ENCODE measurements at places on chromosomes 2 and 18.

DNA sequence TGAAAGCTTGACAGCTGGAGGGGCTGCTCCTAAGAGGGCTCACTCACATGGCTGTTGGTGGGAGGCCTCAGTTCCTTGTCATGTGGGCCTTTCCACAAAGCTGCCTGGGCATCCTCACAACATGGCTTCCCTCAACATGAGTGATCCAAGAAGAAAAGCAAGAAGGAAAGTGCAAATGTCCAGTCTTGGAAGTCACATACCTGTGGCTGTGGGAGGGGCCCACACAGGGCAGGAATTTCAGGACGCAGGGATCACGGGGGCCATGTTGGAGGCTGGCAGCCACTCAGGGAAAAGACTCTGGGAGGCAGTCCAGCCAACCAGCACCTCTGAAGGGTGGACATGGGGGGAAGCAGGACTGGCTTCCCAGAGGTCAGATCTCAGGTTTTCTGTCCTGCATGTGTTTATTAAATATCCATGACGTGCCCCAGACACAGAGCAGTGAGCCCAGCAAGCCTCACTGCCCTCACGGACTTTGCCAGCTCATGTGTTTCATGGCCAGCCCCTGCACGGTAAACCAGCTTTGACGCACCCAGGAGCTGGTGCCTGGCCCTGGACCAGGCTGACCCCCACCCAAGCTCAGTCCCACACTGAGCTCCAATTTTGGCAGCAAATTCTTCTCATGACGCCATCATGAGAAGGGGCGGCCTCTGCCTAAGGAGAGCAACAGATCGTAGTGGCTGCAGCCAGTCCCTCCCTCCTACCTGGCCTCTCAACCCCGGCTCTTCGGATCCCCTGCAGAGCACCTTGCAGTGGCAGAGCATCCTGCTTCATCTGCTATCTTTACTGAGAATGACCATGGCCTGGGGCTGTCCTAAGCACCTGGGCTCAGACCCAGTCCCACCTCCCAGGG lies 34.7 kb upstream of the GPR17 start:
- no peak for DNase-seq

GRCh38 chr2:56148825-56149224 lies 35.0 kb upstream of the CCDC85A start:
- DNase-seq = no peak

DNA sequence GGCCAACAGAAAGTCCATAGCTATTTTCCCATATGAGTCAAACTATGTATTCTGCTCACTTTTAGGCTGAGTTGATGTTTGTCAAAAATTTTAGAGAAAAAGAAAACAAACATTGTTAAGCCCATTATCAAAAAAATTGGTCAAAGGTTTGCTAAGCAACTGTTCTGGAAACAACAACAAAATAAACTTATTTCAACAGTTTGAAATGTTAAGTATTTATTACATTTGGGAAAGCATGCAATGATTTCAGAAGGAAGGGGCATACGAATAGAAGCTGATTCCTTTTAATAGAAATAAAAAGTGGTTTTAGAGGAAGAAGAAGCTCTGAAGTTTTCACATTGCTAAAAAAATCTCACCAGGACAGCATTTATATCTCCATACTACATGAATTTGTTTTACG lies 1837.5 kb upstream of the CELF4 start:
- DNase-seq = no peak

GRCh38 chr2:160052531-160052930 lies 9.9 kb downstream of the PLA2R1 start:
- DNase-seq = no peak

DNA sequence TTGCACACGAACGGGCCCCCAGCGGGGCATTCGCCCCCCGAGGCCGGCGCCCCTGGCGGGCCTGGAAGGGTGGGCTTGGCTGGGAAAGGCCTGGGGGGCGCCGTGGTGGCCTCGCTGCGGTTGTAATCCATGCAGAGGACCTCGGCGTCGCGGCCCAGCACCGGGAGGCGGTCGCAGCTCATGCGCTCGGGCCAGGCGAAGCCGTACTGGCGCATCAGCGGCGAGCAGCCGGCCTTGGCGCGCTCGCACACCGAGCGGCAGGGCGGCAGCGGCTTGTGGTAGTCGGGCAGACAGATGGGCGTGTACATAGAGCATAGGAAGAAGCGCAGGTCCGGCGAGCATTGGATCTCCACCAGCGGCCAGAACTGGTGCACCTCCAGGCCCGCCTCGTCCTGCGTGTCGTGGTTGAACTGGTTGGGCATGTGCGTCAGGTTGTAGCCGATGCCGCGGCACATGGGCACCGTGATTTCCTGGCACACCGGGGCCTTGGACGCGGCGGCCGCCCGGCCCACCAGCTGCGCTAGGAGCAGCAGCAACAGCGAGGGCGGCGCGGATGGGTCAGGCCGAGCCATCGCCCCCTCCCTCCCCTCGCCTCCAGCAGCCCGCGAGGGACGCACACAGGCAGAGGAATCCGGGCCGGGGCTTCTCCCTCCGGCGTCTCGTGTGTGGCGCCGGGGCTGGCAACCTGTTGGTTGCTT lies 1.4 kb downstream of the FZD5 start:
- no peak for DNase-seq

GRCh38 chr2:64750001-64750816 lies 96.5 kb upstream of the SERTAD2 start:
- peak; percentile 56 for DNase-seq

GRCh38 chr2:133255360-133255759 lies 312.9 kb downstream of the NCKAP5 start:
- DNase-seq = peak; percentile 45

DNA sequence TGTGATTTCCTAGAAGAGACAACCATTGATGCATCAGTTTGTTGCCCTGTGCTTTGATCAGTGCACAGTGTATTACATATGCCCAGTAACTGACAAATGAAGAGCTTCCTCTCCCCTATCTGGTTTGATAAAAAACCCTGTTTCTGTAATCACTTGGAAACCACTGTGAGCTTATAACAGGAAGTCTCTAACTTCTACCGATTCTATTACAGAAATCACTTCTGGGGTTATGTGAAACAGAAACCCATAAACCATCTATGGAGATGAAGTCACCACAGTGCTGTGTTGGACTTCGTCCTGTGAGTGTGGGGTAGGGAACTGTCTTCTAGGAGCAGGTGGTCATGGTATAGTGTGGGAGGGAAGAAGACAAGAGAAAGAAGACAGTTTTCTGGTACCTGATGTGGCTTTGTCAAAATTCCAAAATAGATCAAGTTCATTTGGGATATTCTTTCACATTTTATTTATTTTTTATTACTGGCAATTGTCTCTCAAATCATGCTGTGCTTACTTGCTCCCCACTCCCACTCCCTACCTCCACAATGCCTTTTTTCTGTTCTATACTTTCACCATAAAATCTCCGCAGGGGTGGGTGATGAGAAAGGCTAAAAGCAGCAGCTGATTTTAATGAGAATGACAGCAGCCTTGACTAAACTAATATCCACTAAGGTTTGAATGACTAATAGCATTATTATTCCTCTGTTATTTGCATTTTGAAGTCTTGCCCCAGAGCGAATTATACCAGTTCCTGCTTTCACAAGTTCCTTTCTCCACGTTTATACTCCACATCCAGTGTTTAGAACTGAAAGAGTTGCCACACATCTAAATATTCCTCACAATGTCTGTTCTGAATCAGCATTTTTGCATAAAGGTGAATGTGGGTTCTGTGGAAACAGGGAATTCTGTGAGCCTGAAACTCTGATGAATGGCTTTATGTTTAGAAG lies 41.7 kb upstream of the RND3 start:
- DNase-seq = no peak

DNA sequence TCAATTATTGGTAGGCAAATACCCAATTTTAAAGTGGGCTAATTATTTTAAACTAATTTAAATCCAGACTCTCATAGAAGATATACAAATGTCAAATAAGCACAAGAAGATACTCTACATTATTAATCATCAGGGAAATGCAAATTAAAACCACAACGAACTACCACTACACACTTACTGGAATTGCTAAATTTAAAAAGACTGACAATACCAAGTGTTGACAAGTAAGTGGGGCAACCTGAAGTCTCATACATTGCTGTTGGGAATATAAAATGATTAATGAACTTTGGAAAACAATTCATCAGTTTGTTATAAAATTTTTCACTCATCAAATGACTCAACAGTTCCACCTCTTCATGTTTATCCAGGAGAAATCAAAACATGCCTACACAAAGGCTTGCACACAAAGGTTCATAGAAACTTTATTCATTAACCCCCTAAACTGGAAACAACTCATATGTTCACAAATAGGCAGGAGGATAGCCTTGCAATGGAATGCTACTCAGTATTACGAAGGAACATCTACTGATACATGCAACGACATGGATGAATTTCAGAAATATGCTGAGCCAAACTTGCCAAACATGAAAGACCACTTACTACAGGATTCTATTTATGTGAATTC lies 120.8 kb downstream of the MCFD2 start:
- DNase-seq = no peak

GRCh38 chr2:137435162-137435561 lies 529.1 kb upstream of the HNMT start:
- no peak for DNase-seq

DNA sequence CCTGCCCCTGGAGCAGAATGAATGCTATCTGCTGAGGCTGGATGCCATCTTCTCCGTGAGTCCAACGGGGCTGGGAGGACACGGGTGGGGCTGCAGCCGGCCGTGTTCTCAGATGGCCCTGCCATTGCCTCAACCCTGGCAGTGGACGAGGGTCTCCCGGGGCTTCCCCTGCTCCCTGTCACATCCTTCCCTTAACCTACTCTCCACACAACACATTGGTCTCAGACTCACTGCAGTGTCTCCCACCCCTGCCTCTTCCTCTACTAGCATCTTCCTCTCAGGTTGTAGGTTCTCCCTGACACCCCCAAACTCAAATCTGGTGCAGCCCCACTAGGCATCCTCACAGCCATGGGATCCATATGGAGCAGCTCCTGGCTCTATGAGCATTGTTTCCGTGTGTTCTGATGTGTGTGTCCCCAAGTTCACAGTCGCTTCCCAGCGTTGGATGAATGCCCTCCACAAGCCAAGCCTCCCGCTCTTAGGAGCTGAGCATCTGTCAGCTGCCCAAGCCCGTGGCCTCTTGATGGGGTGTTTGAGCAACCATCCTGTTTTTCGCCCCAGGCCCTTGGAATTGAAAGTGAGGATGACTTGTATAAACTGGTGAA lies 27.8 kb downstream of the OTOF start:
- DNase-seq = no peak

- DNase-seq = no peak
Measured at GRCh38 chr2:120914839-120915521, 179.3 kb downstream of the GLI2 start.

- DNase-seq = no peak
Measured at GRCh38 chr18:70243131-70243929, 37.8 kb upstream of the RTTN start.

DNA sequence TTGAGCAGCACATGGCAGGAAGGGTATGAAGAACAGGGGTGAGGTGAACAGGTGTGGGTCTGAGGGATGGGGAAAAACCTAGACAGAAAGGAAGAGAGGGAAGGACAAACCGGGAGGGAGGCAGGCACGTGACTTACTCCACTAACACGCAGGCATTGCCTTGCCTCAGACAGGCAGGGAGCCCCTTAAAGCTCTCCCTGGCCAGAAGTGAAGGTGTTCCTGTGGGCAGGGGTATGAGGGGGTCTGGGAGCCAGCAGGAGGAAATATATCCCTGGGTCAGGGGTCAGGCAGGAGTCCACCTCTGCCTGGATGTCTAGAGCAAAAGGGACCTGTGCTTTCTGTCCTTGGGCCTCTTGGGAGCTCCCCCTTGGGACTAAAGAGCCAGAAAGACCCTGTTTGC lies 135.3 kb upstream of the EPAS1 start:
- DNase-seq = no peak
